ENCODE measurements at places on chromosomes 5 and 9.

- DNase-seq = no peak
These were observed 24.9 kb upstream of the SLCO6A1 start for GRCh38 chr5:102523541-102524175.

- DNase-seq = no peak
These were observed 590.9 kb downstream of the CAAP1 start for GRCh38 chr9:26301659-26302058.

- no peak for DNase-seq
These were observed 26.4 kb upstream of the UGT3A1 start for GRCh38 chr5:36017622-36018021.

DNA sequence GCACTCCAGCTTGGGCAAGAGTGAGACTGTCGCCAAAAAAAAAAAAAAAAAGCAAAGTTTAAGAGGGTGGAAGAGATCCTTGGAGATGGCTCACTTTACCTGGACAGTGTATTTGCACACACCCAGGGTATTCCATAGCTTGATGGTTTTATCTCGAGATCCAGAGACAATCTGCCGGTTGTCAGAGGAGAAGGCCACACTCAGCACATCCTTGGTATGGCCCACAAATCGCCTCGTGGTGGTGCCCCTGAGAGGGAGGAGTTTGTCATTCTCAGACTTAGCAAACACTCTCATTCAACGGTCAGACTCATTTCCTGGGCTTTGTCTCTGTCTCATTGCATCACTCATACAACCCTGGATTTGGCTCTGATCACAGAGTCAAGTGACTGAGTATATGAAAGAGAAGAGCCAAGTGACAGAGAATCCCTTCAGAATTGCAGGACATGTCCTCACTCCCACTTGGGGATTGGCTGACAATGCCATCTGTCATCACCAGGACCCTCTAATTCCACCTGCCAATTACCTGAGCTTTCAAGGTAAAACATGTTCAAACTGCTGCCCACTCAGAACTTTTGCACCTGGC, 2.2 kb downstream of the RACK1 start:
- no peak for DNase-seq

DNA sequence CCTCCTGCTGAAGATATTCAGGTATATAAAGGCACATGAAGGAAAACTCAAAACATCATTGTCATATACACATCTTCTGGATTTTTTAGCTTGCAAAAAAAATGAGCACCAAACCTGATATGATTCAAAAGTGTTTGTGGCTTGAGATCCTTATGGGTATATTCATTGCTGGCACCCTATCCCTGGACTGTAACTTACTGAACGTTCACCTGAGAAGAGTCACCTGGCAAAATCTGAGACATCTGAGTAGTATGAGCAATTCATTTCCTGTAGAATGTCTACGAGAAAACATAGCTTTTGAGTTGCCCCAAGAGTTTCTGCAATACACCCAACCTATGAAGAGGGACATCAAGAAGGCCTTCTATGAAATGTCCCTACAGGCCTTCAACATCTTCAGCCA, at the start of gene IFNK:
TSS of gene IFNK (plus strand) at position 55 of the 400 bp plus-strand sequence. CDS start at position 102, 47 bp downstream.
- DNase-seq = no peak

DNA sequence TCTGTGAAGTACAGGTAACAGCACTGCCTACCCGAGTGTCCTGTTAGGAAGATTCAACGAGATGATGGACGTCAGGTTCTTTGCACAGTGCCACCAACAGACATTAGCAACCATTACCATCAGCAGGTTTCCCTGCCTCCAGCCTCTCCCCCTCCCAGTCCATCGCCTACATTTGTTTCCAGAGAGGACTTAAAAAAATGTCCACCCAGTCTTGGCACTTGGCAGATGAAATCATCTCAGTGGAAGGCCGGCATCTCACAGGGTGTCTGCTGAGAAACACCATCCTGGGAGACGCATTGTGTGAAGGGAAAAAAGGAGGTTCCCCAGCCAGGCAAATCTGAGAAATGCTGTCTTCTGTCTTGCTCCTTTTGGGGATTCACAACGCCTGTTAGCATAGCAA, 58.2 kb downstream of the CRB2 start:
- DNase-seq = no peak

- no peak for DNase-seq
These were observed at the start of gene ARID3C for GRCh38 chr9:34628656-34629490. TSS of gene ARID3C (minus strand) at chr9:34629066. CDS start at chr9:34628014, 1,052 bp downstream.

GRCh38 chr5:488744-489688, 35.2 kb downstream of the SLC9A3 start:
- DNase-seq = no peak

DNA sequence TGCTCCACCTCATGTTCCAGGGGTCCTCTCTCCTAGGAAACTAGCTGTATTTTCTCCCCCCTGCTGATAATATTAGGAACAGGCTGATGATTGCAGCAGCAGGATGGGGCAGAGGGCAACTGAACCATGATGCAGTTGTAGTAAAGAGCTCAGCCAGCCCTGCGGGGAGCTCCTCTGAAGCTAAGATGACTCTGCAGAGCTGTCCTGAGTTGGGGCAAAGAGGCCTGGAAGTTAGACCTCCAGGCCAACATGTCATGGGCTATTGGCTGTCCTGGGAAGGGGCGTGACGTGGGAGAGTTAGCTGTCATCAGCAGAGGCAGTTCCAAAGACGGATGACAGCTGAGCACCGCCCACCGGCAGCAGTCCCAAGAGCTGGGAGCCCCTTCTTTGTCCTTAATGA, 6.6 kb upstream of the FBP1 start:
- DNase-seq = no peak

DNA sequence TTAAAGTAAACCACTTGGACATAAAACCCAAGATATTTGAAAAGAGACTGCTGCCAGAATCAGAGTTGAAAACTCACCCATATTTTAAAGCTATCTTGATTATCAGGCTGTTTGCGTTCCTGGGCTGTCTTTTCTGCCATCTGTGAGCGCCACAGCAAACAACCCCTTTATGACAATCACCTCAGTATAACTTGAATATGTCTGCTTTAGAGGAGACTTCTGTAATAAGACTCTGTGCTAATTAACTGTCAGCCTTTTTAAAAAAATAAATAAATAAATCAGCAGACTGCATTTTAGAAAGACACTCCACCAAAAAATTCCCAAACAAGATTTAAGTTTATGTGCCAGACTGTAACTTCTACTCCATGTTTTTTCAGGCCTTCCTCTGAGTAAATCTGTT, 375.7 kb upstream of the CCNH start:
- DNase-seq = no peak

GRCh38 chr5:32059761-32060530, 114.2 kb downstream of the GOLPH3 start:
- no peak for DNase-seq

DNA sequence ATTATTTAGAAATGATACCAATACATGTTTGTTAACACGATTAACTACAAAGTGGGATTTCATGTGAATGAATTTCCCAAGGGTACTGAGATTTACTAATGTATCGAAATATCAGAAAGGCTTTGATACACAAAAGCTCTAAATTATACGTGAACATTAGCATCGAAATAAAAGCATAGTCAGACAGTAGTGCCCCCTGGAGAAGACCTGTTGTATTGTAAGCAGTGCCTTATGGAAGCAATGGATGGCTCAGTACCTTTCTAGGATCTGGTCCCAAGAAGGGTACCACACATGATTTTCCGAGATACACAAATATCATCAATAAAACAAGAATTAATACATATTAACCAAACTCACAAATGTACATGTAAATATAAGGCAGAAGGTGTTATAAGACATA, 153.8 kb downstream of the CDH12 start:
- DNase-seq = no peak

GRCh38 chr9:104606152-104606551, 725 bp upstream of the OR13C2 start:
- no peak for DNase-seq

DNA sequence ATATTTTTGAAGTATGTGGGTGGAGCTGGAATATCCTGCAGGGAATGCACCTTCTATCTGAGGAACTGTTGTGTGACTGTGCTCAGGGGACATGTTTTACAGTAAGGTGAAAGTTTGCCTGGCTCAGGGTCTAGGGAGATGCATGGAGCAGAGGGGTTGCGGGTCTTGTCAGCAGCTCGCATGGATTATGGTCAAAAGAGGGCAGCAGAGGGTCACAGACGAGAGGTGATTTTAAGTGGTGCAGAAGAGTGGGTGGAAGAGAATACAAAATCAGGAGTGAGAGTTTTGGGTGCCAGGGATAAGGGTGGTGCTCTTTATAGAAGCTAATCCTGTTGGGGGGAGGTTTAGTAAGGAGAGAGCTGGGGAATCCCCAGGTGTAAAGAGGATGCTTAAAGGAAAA, 53.5 kb upstream of the GRIN3A start:
- no peak for DNase-seq

- no peak for DNase-seq
These were observed 69.4 kb downstream of the NPR3 start for GRCh38 chr5:32780508-32780919.

- DNase-seq = no peak
These were observed 142.5 kb upstream of the RETREG1 start for GRCh38 chr5:16759147-16759773.

GRCh38 chr9:33718987-33719386, 76.4 kb upstream of the PRSS3 start:
- DNase-seq = no peak

DNA sequence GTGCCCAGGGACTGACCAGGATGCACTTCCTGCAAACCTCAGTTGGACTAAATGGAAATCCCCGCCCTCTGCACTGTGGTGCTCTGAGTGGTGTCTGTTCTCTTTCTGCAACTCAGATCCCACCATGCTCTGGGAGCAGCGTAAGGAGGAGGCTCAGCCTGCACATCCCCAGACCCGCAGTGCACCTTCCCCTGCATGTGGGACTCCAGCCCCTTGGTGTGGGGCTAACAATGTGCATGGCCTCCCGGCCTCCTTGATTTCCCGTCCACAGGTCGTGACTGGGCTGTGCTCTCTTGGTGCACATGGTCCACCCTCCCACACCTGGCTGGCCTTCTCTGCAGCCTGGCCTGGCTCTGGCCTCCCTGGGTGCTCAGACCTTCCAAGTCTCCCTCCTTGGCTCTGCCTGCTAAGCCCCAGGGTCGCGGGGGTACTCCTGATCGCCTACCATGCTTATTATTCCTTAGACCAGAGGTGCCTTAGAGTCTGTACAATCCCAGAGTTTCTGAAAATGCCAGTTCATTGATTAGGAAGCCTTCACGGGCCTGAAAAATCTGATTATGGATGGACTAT, 397.5 kb downstream of the IRX2 start:
- DNase-seq = no peak

DNA sequence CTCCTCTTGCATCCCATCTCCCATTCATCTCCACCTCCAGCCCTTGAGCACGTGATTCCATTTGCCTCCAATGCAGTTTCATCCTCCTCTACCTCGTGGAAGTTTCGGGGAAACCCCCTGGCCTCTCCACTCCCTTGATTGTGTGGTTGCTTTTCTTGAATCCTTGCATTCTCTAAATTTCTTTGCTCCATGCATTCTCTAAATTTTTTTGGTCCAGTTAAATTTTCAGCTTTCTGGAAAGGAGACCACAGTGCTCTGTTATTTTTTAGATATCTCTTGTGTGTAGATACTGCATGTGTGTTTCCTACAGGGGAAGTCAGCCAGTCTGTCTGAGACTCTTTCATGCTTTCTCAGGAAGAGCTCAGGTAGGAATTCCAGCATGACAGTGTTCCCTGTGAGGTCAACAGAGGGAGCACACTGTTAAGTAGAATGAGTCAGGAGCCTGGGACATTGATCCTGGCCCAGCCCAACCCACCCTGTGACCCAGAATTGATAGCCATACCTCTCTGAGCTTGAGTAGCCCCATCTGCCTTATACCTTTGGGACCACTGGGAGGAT, 52.8 kb downstream of the AMBP start:
- DNase-seq = no peak

- no peak for DNase-seq
These were observed 59.1 kb upstream of the PHF2 start for GRCh38 chr9:93517331-93517730.

DNA sequence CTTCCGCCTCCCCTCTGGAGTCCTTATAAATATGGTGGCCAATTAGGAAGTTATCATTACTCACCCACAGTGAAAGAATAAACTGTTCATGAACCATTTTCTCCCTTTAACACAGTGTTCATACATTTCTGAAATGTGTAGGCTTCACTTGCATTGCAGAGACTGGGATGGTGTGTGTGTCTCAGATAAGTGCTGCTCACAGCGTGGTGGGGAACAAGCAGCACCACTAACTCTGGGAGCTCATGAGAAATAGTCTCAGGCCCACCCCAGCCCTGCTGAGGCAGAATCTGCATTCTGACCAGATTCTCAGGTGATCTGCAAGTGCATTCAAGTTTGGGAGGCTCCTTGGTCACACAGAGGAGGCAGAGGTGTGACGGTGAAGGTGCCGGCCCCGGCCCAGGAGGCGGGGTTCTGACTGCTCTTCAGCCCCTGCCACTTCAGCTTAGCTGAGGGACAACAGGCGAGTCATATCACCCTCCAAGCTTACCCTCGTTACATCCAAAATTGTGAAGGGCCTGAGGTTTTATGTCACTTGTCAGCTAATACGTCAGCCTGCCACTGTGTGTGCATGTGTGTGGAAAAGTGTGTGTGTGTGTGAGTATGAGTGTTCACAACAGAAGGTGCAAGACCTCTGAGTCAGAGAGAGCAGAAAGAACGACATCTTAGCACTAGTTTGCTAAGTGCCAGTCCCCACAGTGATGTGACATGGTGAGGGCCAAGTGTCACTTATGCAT, 34.7 kb downstream of the DAP start:
- DNase-seq = no peak

GRCh38 chr9:29060041-29060440, 1486.8 kb upstream of the C9orf72 start:
- DNase-seq = no peak

DNA sequence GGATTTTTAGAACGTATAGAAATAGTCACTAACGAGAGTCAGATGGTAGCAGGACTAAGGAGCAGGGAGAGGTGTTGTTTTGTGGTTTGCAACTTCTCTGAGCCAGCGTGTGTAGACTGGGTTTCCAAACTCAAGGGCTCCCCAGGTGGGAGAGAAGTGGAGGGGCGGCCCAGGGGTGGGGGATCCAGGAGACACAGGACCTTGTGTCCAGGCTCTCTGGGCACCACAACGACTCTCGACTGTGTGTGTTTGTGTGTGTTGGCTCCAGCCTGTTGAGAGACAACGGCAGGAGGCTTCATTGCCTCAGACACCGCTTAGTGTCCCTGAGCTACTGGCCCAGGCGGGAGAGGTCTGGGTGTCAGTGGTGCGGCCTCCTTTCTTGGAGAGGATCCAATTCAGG, 934 bp upstream of the FCN1 start:
- no peak for DNase-seq

GRCh38 chr9:137105814-137106661, 8.5 kb downstream of the DPP7 start:
- no peak for DNase-seq

DNA sequence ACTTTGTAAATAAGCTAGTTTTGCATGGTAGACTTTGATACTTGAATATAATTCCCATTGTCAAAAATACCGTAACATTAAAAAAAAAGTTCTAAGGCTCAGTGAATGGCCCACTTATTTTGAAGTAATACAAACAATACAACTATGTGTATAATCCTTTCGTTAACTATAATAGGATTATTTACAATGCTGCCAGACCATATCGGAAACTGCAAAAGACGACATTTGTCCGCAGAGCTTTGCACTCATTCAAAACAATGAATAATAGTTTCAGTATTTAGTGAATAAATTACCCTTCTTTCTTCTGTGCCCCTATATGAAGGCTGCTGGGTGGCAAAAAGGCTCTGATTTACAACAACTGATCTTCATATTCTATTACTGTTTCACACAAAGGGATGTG, 121.8 kb downstream of the DROSHA start:
- no peak for DNase-seq
